ENCODE measurements at places on chromosomes 7 and 10. TPM values are rescaled to one million over a fixed set of nuclear protein-coding genes. Genes with fewer than 3 reads are reported as not detected.

DNA sequence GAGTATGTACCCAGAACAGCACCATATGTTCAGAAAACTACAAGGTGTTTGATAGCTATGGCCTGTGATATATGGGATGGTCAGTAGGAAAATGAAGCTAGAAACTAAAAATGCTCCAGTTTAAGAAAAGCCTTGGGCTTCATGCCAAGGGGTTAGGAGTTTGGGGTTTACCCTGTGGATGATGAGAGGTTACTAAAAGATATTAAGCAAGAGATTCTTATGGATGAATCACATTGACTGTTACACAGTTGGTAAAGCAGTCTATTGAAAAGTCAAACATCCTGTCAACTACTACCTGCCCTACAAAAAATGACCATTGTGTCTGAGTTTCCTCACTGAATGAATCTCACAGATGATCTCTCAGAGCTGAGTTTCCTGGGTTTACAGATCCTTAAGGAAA is 166.2 kb upstream of the INHBA start:
- no peak for DNase-seq

DNA sequence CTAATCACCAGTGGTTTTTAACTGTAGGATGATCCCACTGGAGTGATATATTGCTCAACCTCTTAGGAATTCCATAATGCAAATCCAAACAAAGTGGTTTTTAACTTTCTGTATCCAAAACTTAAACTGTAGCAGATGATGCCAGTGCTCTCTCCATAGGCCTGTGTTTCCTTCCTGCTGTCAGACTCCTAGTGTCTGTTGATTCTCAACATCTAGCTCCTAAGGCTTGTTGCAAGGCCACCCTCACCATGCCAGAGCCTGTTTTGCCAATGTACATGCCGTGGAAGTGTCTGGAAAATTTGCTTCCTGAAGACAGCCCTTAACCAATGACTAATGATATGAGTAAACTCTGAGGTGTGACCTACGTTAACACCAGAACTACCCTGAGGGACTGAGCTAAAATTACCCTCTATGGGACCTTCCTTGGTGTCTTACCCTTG is 39.3 kb downstream of the C1GALT1 start:
- no peak for DNase-seq

DNA sequence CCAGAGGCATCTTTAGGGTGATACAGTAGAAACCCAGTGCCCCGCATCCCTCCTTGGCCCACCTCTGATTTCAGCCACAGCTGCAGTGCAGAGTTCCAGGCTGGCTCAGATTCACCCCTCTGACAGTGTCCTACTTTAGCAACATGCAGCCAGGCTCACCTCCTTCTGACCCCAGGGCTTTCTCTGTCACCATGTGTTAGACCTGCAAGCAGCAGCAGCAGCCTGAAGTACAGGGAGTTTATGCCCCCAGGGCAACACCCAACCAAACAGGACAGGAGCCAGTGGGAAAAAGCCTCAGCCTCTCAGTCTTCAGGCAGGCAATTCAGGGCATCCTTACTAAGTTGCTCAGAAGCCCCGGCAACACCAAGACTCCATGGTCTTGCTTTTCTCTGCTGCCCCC is 109.0 kb upstream of the PLXNA4 start:
- no peak for DNase-seq

FAM25A gene
- total RNA-seq: not detected

CDK6 gene
- total RNA-seq: 22.3 TPM

DNA sequence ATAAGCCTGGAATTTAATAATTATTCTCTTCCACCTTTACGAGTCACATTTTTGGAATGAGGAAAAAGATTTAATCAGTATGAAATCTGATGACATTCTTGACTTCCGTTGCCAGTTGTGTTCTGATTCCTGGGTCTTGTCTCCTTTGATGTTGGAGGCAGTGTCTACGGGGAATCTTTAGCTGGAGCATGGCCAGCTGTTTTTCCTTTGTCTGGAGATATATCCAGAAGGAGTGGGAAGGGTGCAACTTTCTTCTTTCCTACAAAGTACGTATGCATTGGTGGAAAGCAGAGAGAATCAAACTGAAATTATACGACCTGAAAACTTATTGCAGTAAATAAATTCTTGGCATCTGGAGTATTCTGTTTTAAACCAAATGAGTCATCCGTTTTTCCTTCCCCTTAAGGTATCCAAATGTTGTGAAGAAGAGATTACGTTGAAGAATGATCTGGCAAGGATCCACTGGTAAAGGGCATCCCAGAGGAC is 6.9 kb upstream of the GNG11 start:
- no peak for DNase-seq

- DNase-seq: no peak
Observed at GRCh38 chr7:36487756-36488336, 98.2 kb downstream of the ANLN start.

DNA sequence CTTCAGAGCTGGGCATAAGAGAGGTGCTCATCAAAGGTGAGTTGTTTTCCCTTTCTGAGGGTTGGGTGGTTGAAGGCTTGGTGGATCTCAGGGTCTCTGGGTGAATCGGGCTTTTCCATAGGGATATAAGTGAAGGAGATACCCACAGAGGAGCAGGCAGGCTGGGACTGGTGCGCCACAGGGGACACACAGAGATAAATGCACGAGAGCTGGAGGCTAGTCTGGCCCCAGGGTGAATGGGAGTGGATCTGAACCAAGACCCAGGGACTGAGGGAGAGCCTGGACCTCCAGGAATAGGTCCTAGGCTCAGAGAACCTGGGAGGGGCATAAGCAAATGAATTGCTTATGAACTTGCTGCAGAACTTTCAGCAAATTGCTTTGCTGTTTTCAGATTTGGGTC is 61.5 kb downstream of the LRRC18 start:
- no peak for DNase-seq
